ENCODE measurements at places on chromosomes 13 and 19.

DNA sequence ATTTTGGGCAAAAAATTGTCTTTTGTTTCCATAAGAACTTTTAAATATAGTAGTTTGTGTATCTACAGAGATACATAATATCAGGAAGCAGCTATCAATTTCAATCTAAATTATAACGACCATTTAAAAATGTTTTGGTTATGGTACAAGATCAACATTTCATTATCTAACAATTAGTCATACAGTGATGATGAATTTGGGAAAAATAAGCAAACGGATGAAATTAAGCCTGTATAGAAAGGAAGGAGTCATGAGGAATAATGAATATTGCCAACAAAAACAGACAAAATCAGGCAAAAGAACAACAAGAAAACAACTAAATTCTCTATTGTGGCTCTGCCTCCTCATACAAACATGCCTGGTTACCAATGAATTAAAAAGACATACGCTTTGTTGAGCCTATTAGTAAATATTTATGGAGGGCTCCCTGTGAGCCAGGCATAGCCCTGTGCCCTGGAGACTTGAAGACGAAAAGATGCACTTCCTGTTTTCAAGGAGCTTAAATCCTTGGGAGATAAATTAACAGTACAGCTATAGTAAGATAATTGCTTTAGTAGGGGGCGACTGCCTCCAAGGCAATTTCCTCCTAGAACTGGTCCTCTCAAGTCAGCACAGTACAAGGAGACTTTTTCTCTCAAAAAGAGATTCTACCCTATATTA is 73.0 kb downstream of the NALCN start:
- DNase-seq = no peak
- no peak overlapping the region for H3K4me3 ChIP-seq
- no peak overlapping the region for H3K27ac ChIP-seq
- H3K4me1 ChIP-seq = no peaks in the 10 kb centered on the region
- H3K27me3 ChIP-seq = peaks cover 3% of the 10 kb centered on the region

GRCh38 chr13:107770541-107770940 is 444.8 kb downstream of the LIG4 start:
- no peak overlapping the region for H3K4me3 ChIP-seq
- H3K27ac ChIP-seq = no peak overlapping the region
- H3K4me1 ChIP-seq = no peaks in the 10 kb centered on the region
- no peaks in the 10 kb centered on the region for H3K27me3 ChIP-seq
- no peak for DNase-seq
- no peaks in the 10 kb centered on the region for H3K36me3 ChIP-seq

- no peak overlapping the region for H3K4me3 ChIP-seq
- no peaks in the 10 kb centered on the region for H3K36me3 ChIP-seq
- no peaks in the 10 kb centered on the region for H3K27me3 ChIP-seq
- no peak for DNase-seq
- no peak overlapping the region for H3K27ac ChIP-seq
- H3K4me1 ChIP-seq = no peaks in the 10 kb centered on the region
These were observed 54.9 kb downstream of the SLITRK1 start for GRCh38 chr13:83827338-83827737.

GRCh38 chr19:46919324-46919723 is 58.5 kb downstream of the ARHGAP35 start:
- H3K27me3 ChIP-seq = no peaks in the 10 kb centered on the region
- no peak for DNase-seq

DNA sequence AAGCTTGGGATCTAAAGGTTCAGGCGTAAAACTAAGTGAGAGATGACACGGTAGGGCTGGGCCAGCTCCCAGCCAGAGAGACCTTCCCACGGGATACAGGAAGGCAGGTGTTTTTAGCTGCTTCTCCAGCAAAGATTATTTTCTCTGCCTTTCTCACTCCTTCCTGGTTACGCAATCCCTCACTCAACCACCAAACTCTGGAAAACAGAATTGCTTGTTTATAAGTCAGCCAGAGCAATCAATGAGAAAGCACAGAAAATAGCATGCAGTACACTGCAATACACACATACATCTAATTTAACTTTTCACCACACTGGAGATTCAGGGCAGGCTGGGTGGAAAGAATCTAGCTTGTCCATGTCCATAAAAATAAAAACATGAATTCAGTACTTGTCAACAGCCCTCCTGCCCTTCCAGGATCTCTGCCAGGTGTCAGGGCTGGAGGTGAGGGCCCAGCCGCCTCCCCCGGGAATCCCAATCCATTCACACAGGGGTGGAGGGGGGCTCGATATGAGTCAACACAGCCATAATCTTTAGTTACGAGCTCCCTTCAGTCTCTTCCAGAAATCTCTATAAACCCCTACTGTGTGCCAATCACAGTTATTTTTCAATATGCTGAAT is 12.2 kb downstream of the RHPN2 start:
- DNase-seq = no peak
- H3K36me3 ChIP-seq = no peaks in the 10 kb centered on the region
- no peaks in the 10 kb centered on the region for H3K27me3 ChIP-seq
- no peak overlapping the region for H3K4me3 ChIP-seq

- DNase-seq = no peak
- no peak overlapping the region for H3K27ac ChIP-seq
- peaks cover 7% of the 10 kb centered on the region for H3K4me1 ChIP-seq
These were observed 4.1 kb downstream of the SPRY2 start for GRCh38 chr13:80336776-80337287.

DNA sequence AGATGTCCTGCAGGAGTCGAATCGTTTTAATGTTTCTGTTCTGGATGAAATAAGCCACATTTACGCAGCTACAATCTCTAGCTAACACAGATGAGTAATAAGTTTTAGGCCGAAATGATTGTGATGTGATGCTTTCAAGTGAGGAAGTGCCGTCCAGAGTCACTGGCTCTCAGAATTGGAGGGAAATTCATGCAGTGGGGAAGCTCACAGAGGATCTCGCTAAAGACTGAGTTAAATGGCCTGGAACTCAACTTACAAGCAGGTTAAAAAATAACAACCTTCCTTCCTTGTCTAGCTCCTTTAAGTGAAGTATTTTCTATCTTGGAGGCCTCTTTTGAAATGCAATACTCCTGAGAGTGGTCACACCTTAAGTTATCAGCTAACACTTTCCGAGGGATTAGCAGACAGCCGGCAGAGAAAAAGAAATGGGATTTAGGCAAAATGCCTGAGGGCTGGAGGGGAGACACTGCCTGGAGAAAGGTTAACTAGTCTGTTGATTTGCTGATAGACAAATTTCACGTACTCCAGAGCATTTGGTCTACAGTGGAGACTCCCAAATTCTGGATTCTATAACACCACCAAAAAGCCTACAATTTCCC is 74.2 kb downstream of the IRS2 start:
- no peak overlapping the region for H3K4me3 ChIP-seq
- no peak for DNase-seq
- H3K4me1 ChIP-seq = peaks cover 3% of the 10 kb centered on the region
- no peak overlapping the region for H3K27ac ChIP-seq

GRCh38 chr19:45059258-45059965 is 16.9 kb downstream of the ZNF296 start:
- DNase-seq = peak; percentile 84
- no peaks in the 10 kb centered on the region for H3K27me3 ChIP-seq
- H3K27ac ChIP-seq = peak overlapping the region; percentile 2
- H3K4me3 ChIP-seq = no peak overlapping the region
- H3K4me1 ChIP-seq = peaks cover 2% of the 10 kb centered on the region

GRCh38 chr13:60137911-60138560 is 25.7 kb downstream of the DIAPH3 start:
- H3K27me3 ChIP-seq = no peaks in the 10 kb centered on the region
- no peaks in the 10 kb centered on the region for H3K36me3 ChIP-seq
- H3K4me3 ChIP-seq = no peak overlapping the region
- H3K4me1 ChIP-seq = peaks cover 15% of the 10 kb centered on the region

DNA sequence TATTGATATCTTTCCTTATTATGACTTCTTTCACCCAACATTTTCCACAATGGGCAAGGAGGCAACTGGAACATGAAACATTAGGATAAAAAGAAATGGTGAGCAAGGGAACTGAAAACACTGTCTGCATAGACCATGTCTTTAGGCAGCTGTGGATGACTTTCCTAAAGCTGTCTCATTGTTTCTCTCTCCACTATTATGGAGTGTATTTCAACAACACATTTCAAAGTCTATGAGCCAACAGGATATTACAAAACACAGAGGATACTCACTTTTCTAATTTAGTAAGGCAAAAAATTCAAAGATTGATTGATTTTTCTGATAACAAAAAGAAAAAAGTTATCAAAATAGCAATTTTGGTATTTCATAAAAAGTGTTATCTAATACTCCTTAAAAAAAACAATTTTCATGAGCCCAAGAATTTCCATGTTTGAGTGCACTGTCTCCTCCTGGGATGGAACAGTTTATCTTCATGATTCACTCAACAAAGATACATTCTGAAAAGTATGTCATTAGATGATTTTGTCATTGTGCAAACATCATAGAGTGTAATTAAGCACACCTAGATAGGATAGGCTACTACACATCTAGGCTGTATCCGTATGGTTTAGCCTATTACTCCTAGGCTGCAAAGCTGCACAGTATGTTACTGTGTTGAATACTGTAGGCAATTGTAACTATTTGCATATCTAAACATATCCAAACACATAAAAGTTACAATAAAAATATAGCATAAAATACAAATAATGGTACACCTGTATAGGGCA is 1568.4 kb downstream of the SLITRK5 start:
- no peaks in the 10 kb centered on the region for H3K27me3 ChIP-seq
- no peak for DNase-seq
- no peak overlapping the region for H3K27ac ChIP-seq
- no peaks in the 10 kb centered on the region for H3K36me3 ChIP-seq
- no peak overlapping the region for H3K4me3 ChIP-seq
- no peaks in the 10 kb centered on the region for H3K4me1 ChIP-seq
